ENCODE measurements at places on chromosomes 6 and 20.

- no peak for DNase-seq
Observed at GRCh38 chr6:135346747-135347146, 150.8 kb downstream of the AHI1 start.

DNA sequence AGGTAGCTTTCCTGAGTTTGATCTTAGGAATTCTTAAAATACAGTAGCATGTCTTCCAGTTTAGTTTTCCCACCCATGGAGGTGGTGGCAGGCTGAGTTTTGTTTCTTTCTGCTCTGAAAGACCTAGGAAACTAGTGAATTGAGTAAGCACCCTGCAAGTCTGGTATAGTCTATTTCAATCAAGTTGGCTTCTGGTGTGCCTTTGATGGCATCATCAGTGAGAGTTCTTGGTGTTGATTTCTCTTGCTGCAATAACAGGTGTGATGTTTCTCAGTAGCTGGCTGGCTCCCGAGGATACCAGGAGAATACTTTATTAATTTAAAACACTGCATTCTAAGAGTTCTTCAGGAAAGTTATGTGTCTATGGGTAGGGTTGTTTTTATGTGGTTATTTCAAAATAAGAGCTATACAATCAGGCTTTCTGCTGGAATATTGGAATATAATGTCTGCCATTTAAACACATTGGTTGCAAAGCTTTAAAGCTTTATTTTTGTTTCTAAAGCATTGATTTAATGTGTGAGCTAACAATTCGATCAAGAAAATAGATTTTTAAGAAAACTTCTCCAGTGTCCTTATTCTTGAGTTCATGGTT is 19.0 kb downstream of the VAPB start:
- DNase-seq: no peak

DNA sequence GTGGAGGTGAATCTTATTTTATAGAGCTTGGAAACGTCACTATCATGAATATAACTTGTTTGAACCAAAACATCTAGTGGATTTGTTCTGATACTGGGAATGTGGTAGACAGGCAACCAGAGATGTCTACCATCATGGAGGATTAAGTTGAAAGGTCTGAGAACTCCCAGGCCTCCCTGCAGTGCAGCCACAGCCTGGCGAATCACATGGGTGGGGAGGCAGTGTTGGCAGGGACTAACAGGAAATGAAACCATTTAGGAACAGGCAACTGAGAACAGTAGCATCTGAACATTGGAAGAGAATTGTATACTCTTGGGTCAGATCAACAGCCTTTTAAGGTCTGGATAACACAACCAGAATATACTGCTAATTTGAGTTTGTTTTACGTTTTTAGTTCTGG is 22.3 kb upstream of the CEP162 start:
- DNase-seq: no peak

- no peak for DNase-seq
Observed at GRCh38 chr6:44508646-44509045, 121.1 kb downstream of the CDC5L start.

DNA sequence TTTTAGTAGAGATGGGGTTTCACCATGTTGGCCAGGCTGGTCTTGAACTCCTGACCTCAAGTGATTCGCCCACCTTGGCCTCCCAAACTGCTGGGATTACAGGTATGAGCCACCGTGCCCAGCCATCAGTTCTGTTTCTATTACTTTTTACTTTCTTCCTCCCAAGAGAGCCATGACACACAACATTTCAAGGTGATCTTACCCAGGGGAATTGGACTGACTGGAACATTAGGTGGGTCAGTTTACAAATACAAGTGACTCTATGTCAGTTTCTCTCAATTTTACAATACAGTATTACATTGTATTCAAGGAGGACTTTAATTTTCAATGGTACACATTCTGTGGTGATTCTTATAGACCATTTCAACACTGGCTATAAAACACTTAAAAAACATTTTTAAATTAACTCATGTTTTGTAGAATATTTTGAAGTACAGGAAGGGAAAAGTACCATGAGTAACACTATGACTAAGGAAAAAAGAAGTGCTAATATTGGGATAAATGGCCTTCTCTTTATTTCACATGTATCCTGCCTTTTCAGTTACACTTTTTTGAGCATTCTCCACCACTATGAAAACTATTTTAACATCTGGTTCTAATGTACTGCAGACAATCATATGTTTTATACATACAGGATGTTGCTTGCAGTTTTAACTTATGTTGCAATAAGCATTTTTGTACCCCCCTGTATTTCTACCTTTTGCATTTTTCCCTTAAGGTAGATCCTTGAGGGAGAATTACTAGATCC is 8.4 kb downstream of the TPBG start:
- DNase-seq: no peak

GRCh38 chr6:147653631-147654030 is 145.1 kb downstream of the SAMD5 start:
- DNase-seq: no peak

DNA sequence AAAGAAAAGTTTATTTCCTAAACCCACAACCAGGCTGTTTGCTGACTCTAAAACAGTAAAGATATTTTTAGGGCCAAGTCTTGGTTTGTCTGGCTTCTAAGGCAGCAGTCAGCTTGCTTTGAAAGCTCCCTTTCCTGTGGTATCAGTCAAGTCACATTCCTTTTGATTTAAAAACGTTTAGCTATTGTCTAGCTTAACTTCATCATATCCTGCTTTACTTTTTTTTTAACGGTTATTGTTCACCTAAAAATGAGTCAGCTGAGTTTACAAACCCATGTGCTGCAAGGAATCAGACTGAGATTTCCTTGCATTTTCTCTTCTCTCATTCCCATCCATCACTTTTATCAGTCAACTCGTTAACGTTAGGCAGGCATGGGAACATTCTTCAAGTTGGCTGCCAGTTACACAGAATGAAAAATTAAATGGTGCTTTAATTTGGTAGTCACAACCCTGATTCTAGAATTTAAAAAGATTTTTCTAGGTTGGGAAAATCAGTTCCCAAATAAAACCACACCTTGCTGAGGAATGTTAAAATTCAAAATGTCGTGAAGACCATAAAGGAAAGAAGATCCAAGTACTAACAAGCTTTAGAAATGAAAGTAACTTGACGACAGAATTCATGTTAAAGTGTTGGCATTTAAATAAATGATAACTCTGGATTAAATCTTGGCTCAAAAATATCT is 45.9 kb downstream of the ELOVL5 start:
- no peak for DNase-seq

- DNase-seq: no peak
Observed at GRCh38 chr20:60022849-60023248, 64.6 kb downstream of the CDH26 start.

DNA sequence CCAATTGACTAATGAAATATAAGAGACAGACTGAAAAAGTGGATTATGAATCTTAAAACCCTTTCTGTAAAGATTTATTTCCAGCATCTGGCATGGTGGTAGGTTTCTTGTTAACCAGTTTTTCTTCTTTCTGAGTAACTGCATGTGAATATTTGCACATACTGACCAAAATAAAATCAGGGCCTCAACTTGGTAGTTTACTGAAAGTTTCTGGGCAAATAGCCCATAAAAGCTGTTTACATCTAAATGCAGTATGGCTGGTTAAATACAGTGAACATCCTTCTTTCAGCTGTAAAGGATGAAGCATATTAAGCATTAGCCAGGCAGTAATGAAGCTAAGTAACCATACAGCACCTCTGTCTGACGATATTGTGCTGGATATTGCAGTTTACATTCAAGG is 83.6 kb upstream of the EYS start:
- no peak for DNase-seq

DNA sequence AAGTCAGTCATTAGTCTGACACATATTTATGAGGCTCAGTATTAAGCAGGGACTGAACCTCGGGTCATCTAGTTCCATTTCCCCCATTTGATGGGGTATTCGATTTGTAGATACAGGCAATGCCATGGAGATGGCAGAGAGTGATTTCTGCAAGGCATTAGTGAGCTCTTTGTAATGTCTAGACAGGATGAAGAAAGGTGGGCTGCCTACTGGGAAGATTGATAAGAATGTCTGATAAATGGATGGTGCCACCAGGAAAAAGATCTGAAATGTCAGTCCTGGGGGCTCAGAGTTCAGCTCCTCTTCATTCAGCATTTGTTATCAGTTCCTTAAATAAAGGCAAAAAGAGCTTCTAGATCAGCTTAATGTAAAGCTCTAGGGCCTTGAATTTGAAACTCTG is 51.4 kb downstream of the HS3ST5 start:
- DNase-seq: no peak

- DNase-seq: no peak
Observed at GRCh38 chr20:46683011-46683667, 6.1 kb downstream of the TP53RK start.

GRCh38 chr20:61957961-61958715 is 107.5 kb downstream of the TAF4 start:
- no peak for DNase-seq

GRCh38 chr6:99294786-99295185 is 54.7 kb downstream of the FAXC start:
- DNase-seq: no peak

DNA sequence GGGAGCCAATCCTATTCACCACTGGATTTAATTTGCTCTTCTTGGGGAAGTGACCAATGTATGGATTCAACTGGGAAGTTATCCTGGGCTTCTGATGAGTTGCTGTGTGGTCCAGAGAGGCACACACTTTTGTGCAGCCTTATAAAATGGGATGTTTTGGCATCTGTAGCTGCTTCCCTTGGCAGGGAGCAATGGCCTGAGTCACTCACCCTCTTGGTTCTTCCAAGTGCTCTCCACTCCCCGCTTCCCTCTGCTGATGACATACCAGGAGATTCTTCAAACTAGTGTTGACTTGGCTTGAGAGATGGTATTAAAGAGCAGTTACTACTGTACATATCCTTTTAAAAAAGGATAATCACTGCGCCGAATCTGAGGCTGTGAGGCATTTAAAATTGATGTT is 105.8 kb downstream of the JARID2 start:
- no peak for DNase-seq

DNA sequence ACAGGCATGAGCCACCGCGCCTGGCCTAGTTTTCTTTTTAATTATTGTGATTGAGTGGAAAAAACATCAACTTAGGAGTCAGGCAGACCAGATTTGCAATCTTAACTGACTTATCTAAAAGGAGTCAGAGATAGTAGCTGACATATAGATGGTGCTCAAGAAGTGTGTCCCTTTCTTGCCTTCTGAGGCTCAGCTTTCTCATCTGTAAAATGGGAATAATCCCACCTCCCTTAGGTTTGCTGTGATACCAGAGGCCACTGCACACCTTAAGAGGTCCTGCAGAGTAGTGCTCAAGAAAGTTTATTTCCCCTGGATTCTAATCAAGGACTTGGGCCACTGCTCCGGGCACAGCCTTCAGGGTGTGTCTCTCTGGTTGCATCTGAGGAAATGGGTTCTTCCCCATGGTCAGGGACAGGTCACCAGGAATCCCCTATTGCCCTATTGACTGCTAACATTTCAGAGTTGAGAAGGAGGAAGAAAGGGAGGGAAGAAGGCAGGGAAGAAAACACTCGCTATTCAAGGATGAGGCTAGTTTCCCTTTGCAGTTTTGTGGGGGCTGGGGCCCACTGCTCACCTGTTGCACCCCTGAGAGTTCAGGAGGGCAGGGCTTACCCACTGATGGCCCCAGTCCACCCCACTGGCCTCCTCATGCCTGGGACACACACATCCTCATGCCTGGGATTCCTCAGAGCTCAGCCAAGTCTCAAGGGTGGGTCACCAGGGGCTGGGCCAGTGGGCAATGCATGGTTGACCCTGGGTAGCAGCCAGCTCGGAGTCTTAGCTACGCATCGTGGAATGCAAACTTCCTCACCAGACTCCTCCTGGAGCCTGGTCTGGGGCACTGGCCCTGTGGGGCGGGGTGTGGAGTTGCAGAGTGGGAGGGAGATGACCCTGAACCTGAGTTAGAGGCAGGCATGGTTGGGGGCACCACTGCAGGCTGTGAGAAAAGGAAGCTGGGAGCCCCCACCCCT is 21.2 kb downstream of the C6orf132 start:
- DNase-seq: no peak

DNA sequence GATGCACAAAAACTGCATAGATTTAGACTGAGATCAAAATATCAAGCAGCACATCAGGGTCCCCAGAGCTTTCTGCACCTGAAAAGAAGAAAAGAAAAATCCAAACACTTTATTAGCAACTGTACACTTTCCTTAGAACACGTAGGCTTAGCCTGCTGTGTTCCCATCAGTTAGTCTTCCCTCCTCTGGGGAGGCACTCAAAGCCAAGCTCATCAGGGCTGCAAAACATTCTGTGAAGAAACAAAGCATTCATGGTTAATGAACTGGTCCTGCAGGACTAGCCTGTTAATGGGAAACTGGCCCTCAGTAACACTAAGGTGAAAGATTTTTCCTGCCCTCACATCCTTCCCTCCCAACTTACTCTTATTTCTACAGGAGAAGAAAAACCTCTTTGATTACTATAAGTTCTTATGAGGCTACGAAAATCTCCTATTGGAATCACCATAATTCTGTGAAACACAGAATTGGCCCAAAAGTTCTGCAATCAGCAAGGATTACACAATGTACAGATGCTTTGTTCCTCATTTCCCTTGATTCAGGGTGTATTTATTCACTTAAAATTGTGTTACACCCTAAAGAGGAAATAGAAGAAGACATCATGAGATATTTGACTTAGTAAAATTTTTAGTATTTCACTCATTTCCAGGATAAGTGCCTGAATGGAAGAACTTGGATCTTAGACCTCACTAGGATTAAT is 901.0 kb upstream of the MAP3K7 start:
- DNase-seq: no peak

- no peak for DNase-seq
Observed at GRCh38 chr6:73636048-73636447, 17.7 kb downstream of the SLC17A5 start.

GRCh38 chr20:50475681-50476292 is 34.4 kb upstream of the PTPN1 start:
- no peak for DNase-seq

GRCh38 chr6:56458324-56458884 is 184.3 kb downstream of the DST start:
- DNase-seq: no peak

- no peak for DNase-seq
Observed at GRCh38 chr6:44036699-44037101, 90.6 kb downstream of the MRPL14 start.

DNA sequence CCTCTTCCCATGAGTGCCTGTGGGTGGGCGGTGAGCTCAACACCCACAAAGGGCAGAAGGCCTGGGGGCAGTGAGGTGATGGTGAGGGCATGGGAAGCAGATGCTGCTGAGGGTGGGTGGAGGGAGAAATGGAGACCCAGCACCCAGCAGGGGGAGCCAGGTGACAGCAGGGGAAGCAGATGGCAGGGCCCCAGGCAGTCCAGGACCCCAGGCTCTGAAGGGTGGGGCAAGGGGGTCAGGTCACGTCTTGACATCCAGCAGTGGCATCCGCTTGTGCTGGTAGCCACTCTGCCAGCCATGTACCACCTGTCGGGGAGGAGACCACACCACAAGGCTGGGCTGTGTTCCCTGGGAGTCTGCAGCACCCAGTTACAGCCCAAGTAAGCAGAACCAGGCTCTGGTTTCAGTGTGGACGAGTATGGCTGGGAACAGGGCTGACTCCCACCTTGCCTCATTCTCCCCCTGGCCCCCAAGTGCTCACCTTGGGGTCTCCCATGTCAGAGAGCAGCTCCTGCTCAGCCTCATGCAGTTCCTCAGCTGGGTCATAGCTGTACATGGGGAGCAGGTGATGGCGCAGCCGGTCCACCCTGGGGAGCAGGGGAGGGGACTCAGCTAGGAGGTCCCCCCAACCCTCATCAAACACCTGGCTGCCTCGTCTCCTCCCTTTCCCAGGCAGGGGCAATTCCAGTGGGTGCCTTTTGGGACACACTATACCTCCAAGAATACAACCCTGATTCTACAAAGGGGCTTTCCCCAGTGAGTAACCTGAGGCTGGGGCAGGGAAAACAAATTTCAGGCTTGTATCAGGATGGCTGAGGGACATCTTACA is 2.0 kb downstream of the SMIM29 start:
- no peak for DNase-seq

GRCh38 chr6:146851837-146852236 is 253.1 kb downstream of the ADGB start:
- no peak for DNase-seq

All from T-helper 9 cell (primary cell).